Vein endothelial cell (primary cell): ENCODE measurements at places on chromosomes 13 and 19. TPM values are rescaled to one million over a fixed set of nuclear protein-coding genes. Genes with fewer than 3 reads are reported as not detected.

Gene CCNE1
- 4.9 and 6.2 TPM in 2 replicates for total RNA-seq

Gene KLK2
- total RNA-seq: not detected in 2 replicates

Gene CGB1
- total RNA-seq: not detected in 2 replicates

Gene MEDAG
- 19.4 and 31.4 TPM in 2 replicates for total RNA-seq

Gene ETFB
- 58.4 and 87.9 TPM in 2 replicates for total RNA-seq

Gene CRB3
- total RNA-seq: not detected in 2 replicates

Gene SSC5D
- 0.33 and 0.57 TPM in 2 replicates for total RNA-seq

Gene ZNF491
- 0.65 and 1.8 TPM in 2 replicates for total RNA-seq

Gene DCT
- 0.10 TPM in 1 of 2 replicates, not detected in the other for total RNA-seq
